ENCODE measurements at places on chromosomes 1 and 21.

- DNase-seq = no peak
These were observed 61.0 kb upstream of the ATP1A1 start for GRCh38 chr1:116311756-116312680.

DNA sequence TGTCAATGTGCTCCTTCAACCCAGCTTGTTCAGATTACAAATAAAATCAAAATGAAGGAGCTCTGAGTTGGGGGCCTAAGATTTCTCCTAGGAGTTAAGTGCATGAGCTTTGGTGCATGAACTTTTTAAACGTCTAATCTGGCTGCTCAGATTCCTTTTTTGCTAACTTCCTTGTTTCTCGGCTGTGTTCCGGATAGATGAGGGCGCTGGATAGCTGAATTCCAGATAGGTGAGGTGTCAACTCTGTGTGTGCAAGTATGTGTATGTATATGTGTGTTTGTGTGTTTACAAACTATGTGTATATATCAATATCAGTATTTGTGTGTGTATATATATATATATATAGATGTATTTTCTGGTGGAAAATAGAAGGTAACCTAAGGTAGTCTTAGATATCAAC is 37.5 kb upstream of the RCAN3 start:
- DNase-seq = peak; percentile 36

DNA sequence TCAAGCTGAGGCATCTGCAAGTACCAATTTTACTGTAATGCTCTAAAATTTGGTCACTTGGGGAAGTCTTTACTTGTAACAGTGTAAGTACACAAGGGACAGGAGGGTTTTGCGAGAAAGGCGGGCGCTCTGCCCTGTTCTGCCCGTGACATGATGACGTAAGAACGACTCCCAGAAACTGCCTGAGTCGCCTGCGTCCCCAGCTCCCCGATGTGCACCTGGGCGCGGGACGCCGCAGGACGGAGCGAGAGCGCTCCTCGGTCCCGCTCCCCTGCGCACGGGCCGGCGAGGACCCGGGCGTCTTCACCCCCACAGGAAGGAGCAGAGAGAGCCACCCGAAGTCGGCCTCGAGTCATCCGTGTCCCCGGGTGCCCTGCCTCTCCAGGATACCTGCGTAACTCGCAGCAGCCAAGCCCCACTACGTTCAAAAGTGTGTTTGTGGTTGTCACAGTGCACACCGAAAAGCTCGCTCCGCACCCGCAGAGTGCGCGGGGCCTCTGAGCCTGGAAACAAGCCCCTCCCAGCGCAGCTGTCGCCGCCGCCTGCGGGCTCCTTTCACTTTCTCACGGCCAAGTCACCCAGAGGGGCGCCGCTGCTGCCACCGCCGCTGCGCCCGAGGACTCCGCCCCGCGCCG is 3.3 kb upstream of the ZBTB18 start:
- DNase-seq = no peak

- peak; percentile 52 for DNase-seq
These were observed 212.2 kb downstream of the LYPLAL1 start for GRCh38 chr1:219385787-219386427.

GRCh38 chr1:239835946-239836440 is 255.7 kb upstream of the FMN2 start:
- DNase-seq = peak; percentile 18

DNA sequence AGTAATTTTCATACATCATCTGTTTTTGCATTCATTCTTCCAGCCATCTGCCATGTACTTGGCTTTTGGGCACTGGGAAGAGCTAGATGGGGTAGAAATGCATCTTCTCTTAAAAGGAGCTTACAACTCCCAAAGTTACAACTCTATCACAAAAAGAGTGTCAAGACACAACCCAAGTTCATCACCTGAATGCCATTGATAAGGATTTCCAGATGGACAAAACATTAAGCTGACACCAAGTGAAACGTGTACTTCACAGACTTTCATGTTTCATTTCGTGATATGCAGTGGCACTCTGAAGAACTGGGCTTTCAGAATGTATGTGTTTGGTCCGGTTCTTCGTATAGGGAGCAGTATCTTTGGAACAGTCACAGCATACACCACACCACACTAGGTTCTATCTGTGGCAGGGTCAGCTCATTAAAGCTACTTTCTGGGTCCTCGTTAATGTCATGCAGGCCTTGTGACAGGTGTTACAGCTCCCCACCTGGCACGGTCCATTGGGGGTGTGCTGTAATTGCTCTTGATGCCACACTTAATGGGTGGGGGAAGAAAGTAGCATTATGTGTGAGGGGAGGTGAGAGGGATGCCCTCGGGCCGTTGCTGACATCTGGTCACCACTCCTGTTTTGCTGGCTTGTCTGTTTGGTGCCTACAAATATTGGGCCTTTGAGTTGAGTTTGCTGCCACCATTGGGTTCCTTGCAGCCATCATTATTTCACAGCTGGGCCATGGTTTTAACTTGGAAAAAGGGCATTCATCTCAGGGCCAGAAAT is 164.9 kb downstream of the NFIA start:
- no peak for DNase-seq

DNA sequence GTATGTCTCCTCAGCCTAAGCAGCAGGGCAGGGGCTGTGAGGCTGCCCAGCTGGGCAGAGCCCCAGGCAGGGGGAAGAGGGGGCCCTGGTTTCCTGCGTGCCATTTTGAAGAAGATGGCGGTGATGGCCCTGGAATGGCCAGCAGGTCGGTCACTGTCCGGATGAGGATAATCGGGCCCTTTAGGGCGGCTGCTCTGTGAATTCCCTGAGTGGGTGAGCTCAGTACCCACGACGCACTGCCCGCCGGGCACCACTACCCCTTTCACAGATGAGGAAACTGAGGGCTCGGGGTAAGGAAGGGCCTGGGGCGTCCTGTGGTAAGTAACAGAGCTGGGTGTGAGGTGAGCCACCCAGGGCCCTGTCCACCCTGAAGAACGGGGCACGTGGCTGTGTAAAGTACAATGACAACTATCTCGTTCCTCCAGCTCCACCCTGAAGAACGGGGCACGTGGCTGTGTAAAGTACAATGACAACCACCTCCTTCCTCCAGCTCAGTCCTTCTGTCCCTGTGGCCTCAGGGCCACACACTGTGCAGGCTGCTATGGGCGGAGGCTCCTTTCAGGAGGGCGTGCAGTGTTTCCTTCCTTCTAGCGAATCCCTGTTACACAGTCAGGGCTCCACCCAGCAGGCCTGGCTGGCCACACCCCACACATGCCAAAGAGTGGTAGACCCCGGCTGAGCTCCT is 23.2 kb downstream of the ITGB2 start:
- DNase-seq = no peak

DNA sequence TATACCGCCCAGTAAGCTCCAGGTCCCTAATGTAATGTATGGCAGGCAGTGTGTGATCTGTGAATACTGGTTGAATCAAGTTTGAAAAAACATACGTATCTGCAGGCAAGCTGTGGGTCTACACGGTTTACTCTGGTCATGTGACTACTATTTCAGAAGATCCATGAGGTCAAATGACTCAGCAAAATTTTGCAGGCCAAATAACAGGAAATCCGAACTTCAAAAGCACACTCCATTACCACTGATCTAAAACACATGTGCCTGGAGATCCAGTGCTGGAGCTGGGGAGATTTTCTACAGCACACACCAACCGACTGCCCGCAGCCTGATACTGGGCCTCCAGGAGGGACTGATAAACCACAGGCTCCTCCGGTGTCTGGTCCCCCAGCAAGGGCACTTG is 64.5 kb upstream of the SLC44A3 start:
- DNase-seq = peak; percentile 98

DNA sequence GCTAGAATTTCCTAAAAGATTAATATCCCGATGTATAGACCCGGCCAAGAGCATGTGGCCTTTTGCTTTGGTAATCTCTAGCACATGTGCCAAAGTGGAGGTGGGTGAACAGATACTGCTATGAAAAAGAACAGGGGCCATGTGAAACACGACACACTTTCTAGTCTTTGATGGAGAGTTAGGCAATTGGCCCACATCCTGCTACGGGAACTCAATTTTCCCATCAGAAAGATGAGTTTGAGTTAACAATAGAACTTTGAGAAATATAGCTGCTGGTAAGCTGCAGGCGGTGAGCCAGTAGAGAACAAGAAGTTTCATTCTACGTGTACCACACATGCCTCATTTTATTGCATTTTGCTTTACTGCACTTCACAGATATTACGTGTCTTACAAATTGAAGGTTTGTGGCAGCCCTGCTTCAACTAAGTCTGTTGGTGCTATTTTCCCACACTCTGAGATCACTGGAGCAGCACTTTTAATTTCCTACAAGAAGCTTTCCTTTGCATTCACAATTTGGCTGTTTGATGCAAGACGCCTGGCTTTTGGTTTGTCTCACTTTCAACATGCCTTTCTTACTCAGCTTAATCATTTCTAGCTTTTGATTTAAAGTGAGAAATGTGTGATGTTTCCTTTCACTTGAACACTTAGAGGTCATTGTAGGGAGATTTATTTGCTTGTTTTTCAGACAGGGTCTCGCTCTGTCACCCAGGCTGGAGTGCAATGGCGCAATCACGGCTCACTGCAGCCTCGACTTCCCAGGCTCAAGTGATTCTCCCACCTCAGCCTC is 46.3 kb downstream of the HTR6 start:
- no peak for DNase-seq

DNA sequence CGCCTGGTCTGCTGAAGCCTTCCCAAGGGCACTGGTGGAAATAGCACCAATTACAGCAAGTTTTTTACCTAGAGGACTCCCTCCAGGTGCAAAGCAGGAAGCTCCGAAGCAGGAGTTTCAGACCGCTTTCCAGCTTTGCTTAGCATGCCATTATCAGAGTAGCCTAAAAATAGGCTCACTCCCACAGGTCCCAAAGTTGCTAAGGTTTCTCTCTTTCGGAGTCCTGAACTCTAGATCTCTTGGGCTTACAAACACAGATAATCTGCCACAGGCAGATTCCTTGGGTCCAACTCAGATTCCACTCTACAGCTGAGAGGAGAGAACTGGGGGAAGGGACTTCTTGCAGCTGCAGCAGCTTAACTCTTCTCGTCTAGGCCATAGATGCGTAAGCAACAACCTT is 22.5 kb downstream of the ZMYND12 start:
- no peak for DNase-seq

GRCh38 chr1:72567521-72567920 is 285.2 kb upstream of the NEGR1 start:
- no peak for DNase-seq

GRCh38 chr1:233253832-233254331 is 41.6 kb downstream of the PCNX2 start:
- DNase-seq = no peak

DNA sequence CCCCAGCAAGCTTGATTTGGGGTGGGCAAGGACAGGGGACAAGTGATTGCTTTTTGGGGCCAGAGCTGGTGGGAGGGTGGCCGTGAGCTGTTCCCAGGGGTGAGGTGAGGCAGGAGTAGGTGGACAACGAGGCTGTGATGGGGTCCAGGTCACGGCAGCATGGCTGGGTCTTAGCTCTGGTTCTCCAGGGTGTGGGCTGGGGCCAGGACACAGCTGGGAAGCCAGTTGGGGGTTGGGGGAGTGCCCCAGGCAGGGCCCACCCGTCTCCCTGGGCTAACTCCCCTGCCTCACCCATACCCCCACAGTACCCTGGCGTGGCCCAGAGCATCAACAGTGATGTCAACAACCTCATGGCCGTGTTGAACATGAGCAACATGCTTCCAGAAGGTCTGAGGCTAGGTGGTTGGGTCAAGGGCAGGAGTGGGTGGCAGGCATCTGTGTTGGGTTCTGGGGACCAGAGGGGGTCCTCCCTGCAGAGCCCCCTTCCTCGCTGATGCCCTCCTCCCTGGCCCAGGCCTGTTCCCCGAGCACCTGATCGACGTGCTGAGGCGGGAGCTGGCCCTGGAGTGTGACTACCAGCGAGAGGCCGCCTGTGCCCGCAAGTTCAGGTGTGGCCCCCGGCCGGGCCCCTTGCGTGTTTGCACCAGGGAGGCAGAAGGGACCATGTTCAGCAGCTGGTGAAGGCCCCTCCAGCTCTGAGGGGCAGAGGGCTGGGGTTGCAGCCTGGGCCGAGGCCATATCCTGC is 43.3 kb downstream of the COQ8A start:
- DNase-seq = no peak

GRCh38 chr1:5390504-5390903 is 601.7 kb downstream of the NPHP4 start:
- no peak for DNase-seq

- DNase-seq = no peak
These were observed 16.7 kb downstream of the PALMD start for GRCh38 chr1:99662539-99663080.

- no peak for DNase-seq
These were observed 720 bp downstream of the SUSD4 start for GRCh38 chr1:223363057-223363855.

- no peak for DNase-seq
These were observed 65.6 kb upstream of the USP24 start for GRCh38 chr1:55280731-55281130.

- DNase-seq = no peak
These were observed 154.7 kb downstream of the PTGER3 start for GRCh38 chr1:70892930-70893329.

GRCh38 chr21:32562915-32563314 is 22.4 kb downstream of the TCP10L start:
- no peak for DNase-seq

- DNase-seq = no peak
These were observed 46.2 kb downstream of the AHDC1 start for GRCh38 chr1:27557596-27558340.

GRCh38 chr21:46284077-46284644 is 1.2 kb downstream of the MCM3AP start:
- peak; percentile 49 for DNase-seq

DNA sequence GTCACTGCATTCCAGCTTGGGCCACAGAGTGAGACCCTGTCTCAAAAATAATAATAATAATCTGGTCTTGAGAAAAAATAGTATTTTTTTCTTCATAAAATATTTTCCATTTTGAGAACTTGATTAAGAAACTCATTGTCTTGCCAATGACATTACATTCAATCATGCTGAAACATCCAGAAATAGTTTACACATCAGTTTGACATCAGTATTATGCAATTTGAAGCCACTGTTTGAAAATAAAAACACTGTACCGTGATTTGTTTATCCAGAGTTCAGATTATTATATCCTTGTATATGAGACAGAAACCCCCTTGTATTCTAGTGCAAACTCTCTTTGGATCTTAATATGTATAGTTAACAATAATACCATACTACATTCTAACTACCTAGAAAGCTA is 6.9 kb downstream of the FMO2 start:
- DNase-seq = no peak

DNA sequence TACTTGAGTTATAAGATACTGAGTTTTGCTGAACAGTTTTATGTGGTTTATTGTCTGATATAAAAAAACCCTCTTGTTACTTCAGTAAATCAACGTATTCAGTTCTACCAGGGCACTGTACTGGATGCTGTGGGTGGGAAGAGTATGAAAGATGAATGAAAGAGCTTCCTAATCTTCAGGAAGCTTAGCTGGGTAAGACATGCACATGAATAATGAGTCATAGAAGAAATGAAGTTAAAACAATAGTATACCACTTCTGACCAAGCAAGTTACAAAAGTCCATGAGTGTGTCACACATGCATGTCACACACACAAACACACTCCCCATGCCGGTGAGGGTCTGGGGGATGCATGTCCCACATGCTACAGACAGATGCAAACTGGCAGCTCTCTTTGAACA is 105.9 kb downstream of the SIPA1L2 start:
- no peak for DNase-seq

Data from KBM-7 (cell line).